ENCODE measurements at places on chromosomes 11 and 22.

- DNase-seq = no peak
Observed at GRCh38 chr11:87036756-87037449, 831 bp upstream of the TMEM135 start.

DNA sequence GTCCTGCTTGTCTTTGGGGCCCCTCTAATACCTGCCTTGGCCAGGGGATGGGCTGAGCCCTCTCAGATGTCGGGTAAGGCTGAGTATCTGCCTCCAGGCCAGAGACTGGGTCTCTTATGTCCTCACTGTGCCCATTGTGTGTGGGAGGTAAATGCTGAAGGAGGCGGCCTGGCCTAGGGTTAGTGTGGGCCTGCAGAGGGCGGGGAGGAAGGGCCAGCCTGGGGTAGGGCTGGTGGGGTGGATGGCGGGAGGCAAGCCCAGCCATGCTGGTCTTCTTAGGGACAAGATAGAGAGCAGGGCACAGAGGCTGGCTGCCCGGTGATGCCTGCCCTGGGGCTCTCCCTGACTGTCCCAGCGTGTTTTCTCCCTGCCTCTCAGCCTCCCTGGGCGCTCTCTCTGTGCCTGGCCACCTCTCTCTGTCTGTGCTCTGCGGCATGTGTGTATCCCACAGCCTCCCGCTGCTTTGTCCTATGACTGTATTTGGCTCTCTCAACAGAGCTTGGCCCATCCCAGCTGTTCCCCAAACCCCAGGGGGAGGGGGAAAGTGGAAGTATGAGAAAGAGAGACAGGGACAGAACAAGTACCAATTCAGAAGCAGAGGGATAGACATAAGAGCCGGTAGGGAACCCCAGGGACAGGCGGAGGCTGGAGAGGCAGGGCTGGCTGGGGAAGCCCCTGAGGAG lies 57.0 kb downstream of the PDE2A start:
- DNase-seq = no peak

GRCh38 chr11:47359586-47359985 lies 7.1 kb upstream of the MYBPC3 start:
- DNase-seq = no peak

DNA sequence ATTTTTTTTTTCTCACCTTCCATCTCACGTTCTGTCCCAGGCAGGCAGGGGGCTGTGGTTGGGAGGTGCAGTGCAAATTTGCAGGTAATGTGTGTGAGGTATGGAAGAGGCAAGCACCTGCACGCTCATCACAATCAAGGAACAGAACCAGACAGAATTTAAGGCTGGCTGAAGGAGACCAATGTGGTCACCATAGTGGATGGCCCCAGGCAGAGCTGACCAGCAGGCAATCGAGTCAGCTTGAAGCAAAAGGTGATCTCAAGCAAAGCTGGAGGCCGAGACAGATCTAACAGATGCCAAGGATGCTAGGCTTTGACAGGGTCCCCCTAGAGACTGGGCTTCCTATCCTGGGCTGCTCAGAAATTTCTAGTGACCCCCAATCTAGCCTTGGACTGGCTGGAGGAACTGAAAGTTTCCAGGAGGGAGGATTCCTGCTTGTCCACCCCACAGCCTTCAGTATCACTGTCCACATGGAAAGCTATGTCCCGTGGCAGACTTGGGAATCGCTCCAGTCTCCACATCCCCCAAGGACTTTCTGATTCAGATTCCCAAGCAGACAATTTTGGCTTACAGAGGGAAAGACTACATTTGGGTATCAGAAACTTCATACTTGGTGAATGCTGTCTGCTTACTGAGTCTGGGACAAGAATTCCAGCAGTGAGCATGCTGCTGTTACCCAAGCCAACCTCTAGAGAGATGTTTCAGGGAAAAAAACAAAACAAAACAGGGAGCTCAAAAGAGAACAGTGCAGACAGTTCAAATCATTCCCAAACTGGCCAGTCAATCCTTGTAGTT lies 9.0 kb upstream of the MICAL3 start:
- no peak for DNase-seq

DNA sequence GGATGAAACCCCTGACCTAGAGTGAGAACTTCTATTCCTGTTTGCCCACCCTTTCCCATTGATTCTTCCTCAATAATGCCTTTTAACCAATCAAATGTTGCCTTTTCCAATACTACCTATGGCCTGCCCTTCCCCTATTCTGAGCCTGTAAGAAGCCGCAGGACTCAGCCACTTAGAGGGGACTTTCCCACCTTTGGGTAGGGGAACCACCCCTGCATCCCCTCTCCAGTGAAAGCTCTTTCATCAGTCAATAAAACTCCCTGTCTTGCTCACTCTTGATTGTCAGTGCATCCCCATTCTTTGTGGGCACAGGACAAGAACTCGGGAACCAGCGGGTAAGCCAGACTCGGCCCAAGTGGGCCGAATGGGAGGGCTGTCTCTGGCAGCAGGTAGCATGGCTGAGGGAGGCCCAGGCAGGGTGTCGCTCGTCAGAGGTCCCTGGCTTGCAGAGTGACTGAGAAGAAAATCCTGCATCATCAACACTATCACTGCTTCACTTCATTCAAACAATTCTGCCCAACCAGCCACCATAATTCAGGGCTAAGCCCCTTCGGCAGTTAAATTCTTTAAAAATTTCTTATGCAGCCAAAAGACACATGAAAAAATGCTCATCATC lies 30.4 kb downstream of the LDHAL6A start:
- no peak for DNase-seq

GRCh38 chr11:122937983-122938382 lies 43.7 kb downstream of the BSX start:
- DNase-seq = no peak

DNA sequence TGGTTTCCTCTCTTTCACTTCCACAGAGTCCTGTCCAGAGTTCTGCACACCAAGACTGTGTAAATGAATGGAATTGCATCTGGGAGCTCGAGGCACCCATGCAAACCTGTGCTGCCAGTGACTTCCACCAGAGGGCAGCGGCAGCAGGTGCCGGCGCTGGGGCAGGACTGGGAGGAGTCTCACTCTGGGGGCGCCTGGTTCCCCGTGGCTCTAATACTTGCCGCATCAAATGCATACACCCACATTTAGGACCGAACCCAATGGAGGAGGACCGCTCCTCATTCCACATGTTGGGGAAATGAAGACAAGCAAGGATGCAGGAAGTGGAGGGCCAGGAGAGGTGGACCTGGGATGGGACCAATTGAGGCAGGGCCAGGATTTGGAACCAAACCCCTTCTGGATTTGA lies 1.1 kb upstream of the CD6 start:
- no peak for DNase-seq

DNA sequence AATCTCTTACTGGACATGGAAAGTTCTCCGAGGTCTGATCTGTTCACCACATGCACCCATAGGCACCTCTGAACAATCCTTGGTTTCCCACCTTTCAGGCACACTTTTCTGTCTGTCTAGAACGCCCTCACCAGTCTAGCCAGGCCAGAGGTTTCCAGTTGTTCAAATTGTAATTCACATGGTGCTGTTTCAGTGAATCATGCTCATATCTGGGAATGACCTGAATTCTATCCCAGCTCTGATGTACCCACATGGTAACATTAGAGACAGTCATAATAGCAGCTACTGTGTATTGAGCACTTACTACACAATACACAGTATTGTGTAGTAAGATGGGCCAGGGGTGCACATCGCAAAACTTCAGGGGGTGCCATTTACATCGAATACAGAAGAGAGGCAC lies 138.2 kb downstream of the COMMD9 start:
- no peak for DNase-seq

GRCh38 chr11:115654792-115655191 lies 150.6 kb upstream of the CADM1 start:
- DNase-seq = no peak

- no peak for DNase-seq
Observed at GRCh38 chr11:134350381-134350780, 18.6 kb downstream of the GLB1L2 start.

GRCh38 chr11:124865902-124866851 lies 945 bp downstream of the ROBO3 start:
- no peak for DNase-seq

DNA sequence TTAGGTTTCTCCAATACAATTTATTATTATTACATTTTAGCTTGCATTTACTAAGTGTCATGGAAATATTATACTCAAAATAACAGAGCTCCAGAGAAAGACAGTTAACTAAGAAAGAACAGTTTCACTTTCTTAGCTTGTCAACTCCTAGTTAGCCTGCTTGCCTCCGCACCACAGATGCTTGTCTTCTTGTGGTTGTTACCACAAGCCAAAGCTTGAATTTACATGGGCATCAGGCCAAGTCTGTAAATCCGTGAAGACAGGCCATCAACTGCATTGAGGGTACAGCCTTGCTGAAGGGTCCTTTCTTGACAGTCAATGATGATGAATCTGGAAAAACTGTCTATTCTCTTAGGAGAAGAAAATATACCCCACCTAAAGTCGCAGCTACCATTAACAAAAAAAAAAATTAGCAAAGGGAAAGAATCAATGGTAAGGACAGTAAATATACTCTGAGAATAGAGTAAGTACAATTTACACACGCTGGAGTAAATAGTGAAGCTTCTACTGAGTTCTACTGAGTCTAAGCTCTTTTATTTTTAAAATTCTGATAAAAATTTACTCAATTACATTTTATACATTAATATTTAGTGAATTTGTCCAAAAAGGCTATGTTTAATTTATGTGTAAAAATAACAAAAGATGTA lies 15.6 kb upstream of the DENND5A start:
- no peak for DNase-seq

DNA sequence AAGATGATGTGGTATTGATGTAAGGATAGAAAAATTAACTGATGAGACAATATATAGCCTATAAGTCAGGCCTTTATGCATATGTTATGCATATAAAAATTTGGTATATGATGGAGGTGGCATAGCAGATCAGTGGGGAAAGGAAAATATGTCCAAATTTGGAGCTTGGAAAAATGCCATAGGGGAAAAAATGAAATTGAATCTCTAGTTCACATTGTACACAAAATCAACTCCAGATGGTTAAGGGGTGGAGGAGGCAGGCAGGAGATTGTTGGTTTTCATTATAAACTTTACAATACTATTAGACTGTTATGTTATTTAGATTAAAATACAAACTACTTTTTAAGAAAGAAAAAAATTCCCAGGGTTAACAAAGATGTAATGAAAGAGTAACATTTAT lies 15.1 kb upstream of the CD3E start:
- no peak for DNase-seq

DNA sequence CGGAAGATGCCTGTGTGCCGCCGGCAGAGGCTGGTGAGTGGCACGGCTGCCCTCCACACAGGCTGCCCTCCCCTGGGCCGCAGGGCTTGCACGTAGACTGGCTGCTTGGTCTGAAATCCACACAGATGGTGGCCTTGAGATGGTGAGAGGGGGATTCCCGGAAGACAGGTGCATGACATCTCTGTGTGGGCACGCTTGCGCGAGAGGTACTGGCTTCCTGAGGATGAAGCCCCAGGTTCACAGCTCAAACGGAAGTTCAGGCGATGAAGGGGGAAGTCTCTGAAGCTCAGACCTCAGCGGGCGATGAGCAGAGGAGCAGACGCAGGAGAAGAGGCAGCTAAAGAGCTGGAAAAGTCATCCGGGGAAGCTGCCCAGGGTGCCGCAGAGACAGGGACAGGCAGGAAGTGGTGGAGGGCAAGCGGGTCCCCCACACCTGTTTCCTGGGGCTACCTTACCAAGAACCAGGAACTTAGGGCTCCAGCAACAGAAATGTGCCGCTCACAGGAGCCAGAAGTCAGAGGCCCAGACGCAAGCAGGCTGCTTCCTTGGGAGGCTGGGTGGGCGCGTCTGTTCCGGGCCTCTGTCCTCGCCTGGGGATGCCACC lies 7.2 kb downstream of the CRELD2 start:
- DNase-seq = no peak

DNA sequence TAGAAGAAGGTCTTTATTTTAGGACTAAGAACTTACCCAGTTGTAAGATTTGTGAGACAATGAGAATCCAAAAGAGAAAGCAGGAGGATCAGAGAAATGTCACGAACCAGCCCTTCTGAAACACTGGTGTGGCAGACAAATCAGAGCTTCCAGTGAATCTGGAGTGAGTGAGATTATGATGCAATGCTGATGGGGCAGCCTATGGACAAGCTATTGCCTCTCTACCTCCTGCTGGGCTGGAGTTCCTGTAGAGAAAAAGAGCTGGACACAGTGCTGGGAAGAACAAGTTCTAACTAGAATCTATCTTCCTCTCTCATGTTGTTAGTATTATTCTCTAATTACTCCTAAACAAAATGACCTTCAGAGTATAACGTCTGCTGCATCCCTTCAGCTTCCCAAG lies 12.0 kb upstream of the ANO3 start:
- no peak for DNase-seq

DNA sequence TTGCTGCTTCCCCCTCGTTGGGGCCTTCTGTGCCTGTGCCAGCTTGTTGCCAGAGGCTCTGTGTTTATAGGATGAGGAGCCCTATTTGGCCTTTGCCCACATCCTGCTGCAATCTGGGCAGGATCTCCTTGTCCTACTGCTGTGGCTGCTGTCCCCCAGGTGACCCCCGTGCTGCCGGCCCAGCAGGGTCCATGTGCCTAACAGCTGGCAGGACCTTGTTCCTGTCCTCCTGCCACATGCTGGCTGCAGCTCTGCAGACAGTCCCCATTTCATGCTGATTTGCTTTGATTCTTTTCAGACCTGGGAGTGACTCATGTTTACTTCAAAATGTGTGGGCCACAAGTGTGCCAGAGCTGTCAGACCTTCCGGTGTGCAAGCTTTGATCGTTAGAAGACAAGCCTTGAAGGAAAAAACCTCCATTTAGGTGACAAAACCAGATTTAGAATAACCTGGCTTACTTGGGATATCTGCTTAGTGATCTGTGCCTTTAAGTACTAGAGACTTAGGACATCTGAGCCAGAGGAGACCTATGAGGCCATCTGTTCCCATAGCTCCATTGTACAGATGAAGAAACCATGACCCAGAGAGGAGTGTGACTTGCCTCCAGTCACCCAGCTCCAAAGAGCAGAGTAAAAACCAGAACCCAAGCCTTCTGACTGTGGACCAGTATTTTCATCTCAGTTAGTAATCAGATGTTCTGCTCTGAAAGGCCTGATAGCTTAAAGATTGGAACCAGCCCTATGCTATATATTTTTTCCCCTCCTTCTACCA lies 11.1 kb downstream of the NAV2 start:
- DNase-seq = no peak

- DNase-seq = no peak
Observed at GRCh38 chr22:49206281-49206680, 621.4 kb downstream of the BRD1 start.

GRCh38 chr11:617912-618682 lies 2.3 kb upstream of the IRF7 start:
- no peak for DNase-seq

GRCh38 chr11:61454520-61454919 lies 24.6 kb downstream of the SDHAF2 start:
- no peak for DNase-seq

DNA sequence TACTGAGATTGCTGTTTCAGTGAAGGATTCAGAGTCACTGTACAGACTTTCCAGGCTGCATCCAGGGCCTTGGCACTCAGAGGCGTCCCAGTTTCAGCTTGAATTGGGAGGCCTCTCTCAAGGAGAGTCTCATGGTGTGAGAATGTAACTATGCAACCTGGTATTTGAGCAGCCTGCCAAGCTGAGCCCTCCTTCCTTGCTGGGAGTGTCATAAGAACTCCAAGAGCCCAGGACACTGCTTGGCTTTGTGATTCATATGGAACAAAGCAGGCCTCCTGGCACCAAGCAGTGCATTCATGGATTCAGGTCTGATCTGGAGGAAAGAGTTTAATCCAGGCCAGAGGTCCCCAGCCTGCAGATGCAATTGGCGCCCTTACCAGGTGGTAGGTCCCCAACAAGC lies 171.7 kb downstream of the DBX1 start:
- peak; percentile 30 for DNase-seq

GRCh38 chr11:12721816-12722604 lies 47.8 kb downstream of the TEAD1 start:
- no peak for DNase-seq
